ENCODE measurements at places on chromosomes 1 and 21.

DNA sequence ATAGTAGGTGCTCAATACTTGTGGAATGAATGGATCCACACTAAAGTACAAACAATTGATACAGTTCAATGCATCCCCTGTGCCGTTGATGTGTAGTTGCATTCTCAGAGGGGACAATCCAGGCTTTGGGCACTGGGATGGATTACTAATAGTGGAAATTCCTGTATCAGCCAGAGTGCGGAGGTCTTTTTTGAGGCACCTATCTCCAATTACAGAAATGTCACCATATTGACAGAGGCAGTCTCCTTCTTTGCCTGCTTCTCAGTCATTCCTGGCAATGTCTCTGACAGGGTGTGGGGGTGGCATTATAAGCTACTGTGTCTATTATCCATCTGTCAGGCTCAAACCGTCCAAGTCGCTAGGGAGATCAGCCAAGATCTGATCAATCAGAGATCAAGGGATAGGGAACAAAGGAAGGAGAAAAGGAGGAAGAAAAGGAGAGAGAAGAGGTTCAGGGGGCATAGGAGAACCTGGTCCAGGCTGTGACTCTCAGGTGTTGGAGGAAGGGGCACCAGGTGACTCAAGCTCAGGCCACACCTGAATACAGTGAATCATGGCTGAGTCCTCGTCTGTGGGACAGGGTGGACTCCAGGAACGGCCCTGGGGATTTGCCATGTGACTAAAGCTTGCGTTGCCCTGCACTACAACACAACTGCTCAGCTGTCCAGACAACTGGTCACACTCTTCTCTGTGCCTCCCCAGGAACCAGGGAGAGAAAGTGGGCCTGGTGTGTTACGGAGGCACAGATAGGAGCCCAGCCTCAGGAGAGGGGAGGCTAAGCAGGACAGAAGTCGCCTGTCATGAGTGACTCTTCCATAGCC, 3.4 kb upstream of the LAMB3 start:
- no peak for DNase-seq

DNA sequence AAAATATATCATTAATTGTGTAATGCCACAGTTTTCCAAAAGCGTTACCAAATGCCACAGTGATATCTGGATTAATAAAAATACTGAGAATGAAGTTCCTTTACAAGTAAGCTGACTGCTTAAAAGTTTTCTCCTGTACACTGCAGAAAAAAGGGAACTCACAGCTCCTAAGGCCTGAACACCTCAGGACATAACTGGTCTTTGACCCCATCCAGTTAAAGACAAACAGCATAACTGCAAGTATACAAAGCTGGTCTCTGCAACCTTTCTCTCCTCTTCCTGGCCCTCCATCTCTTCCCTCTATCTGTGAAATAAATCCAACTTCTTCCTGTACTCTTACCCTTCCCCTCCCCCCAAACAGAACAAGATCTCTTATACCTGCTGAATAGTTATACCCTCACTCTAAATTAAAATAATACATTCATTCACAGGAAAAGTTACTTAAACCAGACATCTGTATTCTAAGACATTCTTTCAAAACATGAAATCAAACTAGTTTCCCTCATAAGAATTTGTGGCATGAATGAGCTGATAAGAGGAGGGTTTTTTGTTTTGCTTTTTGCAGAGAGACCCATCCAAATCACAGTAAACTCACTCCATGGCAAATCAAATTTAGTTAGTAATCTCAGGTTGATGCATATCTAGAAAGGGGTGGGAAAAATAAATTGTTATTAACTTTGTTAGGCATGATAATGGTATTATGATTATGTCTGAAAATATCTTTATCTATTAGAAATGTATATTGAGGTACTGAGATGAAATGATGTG, 2.9 kb downstream of the DIPK1A start:
- DNase-seq: no peak

GRCh38 chr1:166597516-166597915, 241.8 kb upstream of the POGK start:
- DNase-seq: no peak

- DNase-seq: no peak
These were observed 79.1 kb upstream of the RGS1 start for GRCh38 chr1:192496369-192497056.

DNA sequence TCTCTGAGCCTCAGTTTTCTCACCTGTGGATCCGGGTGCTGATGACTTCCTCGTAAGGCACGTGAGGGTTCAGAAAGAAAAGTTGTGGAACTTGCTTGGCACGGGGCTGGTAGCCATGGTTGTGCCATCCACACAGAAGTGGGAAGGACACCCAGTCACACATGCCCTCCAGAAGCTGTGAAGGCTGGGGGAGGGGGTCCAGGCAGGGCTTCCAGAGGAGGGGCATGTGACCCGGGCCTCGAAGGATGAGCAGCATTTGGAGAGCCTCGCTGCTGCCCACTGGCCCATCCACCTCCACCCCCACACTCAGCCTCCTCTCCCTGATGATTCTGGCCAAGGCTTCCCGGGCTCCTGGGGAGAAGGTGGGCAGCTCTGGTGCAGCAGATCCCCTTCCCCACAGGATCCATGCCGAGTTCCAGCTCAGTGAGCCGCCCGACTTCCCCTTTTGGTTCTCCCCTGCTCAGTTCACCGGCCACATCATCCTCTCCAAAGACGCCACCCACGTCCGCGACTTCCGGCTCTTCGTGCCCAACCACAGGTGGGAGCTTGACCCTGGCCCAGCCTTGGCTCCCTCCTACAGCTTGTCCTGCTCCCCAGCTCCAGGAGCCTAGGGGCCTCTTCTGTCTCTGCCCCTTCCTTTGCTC, 9.4 kb downstream of the SELENON start:
- no peak for DNase-seq

- no peak for DNase-seq
These were observed 24.5 kb upstream of the EPHA2 start for GRCh38 chr1:16180291-16180824.

GRCh38 chr1:164516591-164516990, 42.4 kb upstream of the PBX1 start:
- no peak for DNase-seq

DNA sequence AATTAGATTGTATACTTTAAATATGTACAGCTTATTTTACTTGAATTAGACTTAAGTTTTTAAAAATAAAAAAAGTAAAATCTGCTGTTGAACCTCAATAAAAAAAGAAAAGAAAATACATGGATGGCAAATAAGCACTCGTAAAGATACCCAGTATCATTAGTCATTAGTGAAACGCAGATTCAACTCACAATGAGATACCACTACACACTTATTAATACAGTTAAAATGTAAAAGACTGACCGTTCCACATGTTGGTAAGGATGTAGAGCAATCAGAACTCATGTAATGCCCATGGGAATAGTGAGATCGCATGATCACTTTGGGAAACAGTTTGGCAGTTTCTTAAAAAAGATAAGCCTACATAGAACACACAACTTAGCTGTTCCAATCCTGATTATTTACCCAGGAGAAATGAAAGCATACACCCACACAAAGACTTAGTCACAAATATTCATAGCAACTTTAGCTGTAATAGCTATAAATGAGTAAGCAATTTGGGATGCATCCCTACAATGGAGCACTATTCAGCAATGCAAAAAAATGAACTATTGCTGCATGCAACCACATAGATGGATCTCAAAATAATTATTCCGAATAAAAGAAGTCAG, 7.3 kb downstream of the SH2D1B start:
- DNase-seq: no peak

- no peak for DNase-seq
These were observed 64.9 kb upstream of the ZBTB40 start for GRCh38 chr1:22386774-22387173.

DNA sequence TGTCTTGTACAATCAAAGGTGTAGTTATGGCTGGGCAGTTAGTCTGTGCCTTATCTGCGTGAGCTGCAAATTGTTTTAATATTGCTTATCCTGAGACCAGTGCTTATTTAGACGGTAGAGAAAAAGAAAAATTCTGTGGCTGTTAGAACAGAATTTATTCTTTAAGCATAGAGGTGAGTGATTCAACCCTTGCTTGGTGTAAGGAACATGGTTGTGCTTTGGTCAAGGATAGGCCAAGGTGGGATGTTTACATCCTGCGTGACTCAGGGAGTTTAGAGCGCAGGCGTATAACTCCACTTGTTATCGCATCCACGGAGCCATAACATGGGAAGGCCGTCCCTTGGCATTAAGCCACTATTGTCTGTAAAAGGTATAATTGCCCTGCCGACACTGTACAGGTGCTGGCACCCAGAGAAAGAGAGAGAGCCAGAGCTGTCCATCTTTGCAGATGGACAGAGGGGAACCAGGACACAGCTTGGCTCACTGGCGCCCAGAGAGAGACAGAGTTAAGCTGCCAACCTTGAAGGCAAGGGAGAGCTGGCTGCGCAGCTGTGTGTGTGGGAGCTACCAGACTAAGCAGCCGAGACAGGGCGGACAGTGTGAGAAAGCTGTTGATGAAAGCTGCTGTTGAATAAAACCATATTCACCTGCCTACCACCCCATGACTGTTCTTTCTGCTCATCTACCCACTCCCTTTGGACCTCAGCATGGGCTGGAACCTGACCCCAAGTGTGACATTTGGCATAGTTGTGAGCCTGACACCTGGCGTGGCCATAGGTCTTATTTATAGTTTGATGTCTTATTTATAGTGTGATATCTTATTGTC, 200.4 kb downstream of the DYRK1A start:
- DNase-seq: no peak

GRCh38 chr1:158527190-158527815, 26.9 kb downstream of the OR6Y1 start:
- no peak for DNase-seq

- DNase-seq: no peak
These were observed 683 bp downstream of the PPOX start for GRCh38 chr1:161166669-161167548.

DNA sequence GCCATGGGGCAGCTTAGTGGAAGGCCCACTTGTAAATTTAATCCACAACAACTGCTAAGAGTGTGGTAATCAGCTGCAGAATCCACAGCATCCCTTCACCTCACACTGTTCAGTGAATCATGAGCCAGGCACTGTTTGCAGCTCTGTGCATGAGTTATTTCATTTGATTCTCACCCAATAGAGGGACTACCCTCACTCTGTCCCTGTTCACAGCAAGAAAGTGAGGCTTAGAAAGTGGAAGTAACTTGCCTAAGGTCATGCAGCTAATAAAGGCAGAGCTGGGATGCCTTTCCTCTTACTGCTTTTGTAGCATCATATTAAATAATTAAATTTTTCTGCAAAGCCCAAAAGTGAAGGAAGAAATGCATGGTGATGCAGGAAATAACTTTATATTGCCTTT, 346.5 kb upstream of the PLD5 start:
- no peak for DNase-seq

DNA sequence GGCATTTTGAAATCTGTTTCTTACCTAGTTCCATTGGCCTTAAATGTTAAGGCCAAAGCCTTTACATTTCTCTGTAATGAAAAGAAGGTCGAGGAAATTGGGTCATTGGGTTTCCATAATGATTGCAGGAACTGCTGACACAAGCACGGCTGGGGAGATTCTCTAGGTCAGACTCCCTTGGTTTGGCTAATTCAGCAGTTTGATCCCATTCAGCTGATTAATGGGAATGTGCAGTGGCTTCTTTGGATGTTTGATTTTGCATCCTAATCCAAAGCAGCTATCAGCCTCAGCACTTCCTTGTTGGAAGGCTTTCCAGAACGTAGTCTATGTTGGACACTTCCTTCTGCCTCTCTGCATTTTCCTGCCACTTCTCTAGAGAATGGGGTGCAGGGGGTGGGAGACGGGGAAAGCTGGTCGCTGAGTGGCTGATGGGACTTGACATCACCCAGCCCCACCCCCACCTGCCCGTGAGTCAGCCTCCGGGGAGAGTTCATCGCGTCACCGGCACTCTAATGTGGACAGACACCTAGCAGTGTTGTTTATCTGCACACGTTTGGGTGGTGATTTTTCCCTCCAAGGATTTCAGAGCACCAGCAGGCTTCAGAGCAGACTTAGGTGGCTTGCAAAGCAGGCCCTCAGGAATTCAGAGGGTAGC, 5.4 kb downstream of the PSEN2 start:
- no peak for DNase-seq

GRCh38 chr1:192983349-192983980, 75.7 kb downstream of the UCHL5 start:
- no peak for DNase-seq

DNA sequence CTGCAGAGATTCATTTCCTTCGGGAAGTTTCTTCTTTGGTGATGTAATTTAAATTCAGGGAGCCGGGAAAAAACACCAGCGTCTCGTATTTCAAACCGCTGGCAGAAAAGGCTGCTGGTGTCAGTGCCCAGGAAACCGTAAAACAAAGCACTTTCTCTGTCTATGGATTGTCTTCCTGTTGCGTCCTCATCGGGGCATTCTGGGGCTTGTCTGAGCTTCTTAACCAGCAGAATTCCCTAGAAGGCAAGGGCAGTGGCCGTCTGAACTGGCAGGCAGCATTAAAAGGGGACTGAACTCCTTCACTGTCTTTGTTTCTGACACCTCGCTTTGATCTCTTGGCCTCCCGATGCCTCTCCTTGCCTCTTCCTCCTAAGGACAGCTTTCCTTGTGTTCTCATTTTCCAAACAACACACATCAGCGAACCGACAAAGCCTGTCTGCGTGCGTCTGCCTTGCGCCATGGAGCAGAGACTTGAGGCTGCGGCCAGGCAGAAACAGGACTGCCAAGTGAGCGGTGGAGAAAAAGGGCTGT, 391.6 kb upstream of the VAMP3 start:
- DNase-seq: no peak

DNA sequence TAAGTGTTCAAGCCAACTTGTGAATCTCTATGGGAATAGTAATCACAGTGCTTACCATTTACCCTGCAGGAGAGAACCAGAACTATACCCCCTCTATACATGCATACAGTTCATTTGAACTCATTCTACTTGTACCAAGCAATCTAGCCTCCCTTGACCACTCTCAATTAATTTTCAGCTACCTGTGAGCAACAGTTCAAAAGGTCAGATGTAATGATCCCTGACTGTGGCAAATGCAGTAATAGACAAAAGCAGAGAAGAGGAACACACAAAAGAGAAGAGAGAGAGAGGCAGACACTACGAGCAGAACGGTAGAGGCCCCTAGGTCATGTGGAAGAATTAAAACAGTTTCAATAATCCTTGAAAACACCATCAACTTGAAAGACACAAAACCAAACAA, 52.8 kb downstream of the FMO4 start:
- no peak for DNase-seq

DNA sequence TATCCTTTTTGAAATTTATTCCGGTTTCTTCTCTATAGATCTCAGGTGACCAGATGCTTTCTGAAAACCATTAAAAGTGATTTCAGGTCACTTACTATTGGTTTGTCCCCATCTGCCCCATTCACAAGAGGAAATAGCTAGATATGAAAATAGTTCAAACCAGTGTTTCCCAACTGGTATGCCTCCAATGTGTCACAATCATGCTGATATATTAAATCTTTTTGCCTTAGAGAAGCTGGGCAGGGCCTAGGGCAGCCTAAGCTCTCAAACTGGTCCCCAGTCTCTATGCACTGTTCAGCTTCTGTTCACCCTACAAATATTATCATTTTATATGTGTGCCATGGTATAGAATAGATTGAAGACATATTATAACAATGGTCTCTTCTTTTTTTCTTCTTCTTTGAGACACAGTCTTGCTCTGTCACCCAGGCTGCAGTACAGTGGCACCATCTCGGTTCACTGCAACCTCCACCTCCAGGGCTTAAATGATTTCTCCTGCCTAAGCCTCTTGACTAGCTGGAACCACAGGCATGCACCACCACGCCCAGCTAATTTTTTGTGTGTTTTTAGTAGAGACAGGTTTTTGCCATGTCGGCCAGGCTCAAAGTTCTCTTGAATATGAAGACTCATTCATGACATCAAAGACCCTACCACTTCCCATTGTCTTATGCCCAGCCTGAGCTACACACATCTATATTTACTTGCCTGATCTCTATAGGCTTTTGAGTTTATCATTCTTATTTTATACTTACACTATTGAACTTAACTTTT, 15.7 kb downstream of the PTPN22 start:
- no peak for DNase-seq

All from CD4-positive, alpha-beta T cell treated with Interleukin-6 at 100 ng/mL for 8 hours (primary cell).